Muscle of leg (tissue), 16 donors: ENCODE measurements at places on chromosomes 3 and 15. TPM values are rescaled to one million over a fixed set of nuclear protein-coding genes. Genes with fewer than 3 reads are reported as not detected.
A peak's percentile ranks its signal among the peaks of the same experiment; 100 is the strongest.

DNA sequence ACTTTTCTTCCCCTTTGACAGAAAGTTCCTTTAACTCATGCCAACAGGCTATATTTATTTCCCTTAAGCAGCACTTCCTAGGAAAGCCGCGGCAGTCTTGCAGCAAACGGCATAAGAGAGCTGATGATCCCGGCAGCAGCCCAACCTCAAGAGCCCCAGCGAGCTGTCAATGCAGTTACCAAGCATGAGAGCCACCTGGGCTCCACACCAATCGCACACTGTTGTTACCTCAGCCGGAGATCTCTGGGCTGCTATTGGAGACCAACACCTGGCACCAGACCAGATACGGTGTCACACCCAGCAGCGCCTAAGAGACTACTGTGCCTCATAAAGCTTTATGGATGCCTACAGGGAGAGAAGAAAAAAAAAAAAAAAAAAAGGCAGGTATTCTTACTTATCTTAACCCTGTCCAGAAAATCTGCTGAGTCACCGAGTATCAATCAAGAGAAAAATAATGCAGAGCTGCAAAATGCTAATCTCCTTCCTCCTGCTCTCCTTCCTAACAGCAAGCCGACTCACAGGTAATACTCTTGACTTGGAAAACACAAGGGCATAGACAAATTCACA is 11.7 kb downstream of the ABCC5 start:
- peak; percentile 67 for DNase-seq

GRCh38 chr3:100754563-100755334 is 45.5 kb downstream of the TFG start:
- DNase-seq, result peak; percentile 26

DNA sequence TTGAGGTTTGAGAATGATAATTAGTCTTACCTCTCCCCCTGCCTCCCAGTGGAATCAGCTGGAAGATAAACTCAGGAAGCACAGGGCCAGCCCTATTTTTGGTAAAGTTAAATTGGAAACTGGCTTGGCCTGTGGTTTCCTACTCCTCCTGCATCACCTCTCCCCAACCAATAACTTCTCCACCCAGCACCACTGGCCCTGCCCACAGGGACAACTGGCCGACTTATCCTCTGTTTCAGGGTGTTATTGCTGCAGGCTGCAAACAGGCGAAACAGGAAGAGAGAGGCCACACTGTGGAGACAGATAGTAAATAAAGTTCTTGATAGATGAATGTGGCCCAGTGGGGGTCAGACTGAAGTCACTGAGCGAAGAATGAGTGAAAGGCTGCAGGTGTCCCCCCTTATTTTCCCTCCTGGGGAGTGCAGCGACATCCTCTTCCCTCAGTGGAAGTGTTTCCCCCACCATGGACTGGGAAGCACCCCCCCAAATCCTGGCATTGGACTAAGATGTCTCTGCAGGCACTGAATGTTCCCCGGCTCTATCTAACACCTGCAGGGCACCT is 47.1 kb downstream of the PDIA5 start:
- DNase-seq, result no peak

DNA sequence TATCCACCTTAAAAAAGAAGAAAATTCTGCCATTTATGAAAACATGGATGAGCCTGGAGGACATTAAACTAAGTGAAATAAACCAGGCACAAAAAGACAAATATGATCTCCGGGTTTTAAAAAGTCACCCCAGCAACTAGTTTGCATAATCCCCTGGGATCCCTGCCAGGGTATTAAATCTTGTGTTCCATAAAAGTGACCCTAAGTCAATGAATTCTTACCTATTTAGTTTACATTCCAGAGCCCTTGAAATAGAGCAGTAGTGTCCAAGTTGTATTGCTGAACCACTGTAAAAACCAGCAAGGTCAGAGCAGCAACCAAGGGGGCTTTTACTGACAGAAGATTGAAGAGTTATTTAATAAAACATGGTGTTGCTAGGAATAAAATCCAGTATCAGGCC is 716.8 kb upstream of the BCHE start:
- DNase-seq, result no peak

GRCh38 chr3:120636795-120637401 is 40.8 kb downstream of the NDUFB4 start:
- no peak for DNase-seq

DNA sequence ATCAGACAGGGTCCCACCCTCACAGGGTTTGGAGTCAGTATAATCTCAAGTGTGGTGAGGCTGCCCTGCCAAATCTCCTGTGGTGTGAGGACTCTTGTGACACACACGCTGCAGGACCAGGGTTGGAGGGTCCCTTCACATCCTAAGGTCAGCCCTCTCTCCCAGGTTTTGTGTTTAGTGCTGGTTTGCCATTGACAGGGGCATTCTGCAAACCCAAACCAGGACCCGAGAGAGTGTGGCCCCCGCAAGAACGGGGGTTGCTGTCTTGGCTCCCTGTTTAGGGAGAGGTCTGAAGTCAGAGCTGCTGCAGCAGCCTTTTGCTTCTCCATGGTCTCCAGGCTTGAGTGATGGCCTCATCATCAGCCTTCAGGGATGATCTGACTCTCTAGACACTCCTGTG is 14.7 kb downstream of the FAM107A start:
- no peak for DNase-seq

DNA sequence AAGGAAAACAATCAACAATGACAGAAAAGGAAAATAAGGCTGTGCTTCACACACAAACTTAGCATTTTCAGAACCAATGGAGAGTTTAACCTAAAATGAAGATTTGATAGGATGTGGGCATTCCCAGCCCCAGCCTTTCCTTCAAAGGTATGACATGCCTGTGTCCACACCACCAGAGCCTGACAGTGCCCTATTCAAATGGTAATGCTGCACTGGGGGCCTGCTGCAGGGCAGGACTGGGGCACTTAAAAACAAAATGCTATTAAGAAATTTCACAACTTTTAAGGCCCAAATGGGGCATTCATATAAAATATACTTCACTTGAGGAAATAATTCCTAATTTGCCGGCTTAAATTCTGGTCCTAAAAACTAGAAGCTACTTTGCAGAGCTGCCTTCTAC is 30.9 kb upstream of the TKT start:
- DNase-seq, result no peak

DNA sequence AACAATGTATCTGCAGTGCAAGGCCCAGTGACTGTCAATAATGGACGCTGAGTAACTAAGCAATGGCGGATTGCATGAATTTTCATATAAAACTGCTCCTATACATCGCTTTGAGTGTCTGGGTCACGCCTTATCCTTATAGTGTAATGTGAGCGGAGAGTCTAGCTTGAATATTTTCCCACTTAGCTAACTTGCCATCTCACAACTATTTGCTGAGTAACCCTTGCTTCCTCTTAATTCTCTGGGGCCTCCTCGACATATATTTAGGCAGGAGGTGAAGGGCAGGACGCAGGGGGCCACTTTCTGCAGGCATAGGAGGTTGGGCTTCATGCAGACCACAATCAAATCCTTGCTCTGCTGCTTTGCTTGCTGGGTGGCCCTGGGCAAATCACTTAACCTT is 24.0 kb downstream of the ST8SIA2 start:
- no peak for DNase-seq

DNA sequence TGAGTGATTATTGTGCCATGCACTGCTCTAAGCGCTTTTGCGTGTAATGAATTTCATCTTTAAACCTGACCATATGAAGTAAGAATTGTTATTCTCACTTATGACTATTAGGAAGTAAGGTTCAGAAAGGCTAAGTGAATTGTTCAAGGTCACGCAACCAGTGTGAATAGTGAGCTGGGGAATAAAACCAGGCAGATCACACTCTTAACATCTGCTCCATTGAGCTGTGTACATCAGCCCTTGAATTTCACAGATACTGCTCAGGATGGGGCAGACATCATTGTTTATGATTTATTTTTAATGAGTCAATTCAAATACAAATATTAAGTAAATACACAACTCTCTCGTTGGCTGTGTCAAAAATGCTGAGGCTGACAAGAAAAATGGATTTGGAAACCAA is 184.5 kb downstream of the FNDC3B start:
- no peak for DNase-seq

DNA sequence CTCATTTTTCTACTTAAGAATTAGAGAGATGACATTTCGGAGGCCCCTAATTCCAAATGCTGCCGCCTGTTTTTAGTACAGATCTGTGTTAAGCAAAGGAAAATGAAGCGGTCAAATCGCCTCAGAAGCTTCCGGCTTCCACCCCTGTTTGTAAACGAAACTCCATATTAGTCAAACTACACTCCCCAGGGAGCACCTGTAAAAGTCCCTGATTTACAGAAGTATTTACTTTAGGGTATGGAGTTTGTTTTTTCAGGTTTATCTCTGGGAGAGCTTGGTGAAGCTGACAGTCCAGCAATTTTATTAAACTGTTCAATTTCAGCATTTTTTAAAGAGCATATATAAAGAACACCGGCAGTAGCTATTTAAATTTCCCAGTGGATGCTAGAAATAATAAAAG is 319.8 kb downstream of the FHIT start:
- DNase-seq, result no peak

DNA sequence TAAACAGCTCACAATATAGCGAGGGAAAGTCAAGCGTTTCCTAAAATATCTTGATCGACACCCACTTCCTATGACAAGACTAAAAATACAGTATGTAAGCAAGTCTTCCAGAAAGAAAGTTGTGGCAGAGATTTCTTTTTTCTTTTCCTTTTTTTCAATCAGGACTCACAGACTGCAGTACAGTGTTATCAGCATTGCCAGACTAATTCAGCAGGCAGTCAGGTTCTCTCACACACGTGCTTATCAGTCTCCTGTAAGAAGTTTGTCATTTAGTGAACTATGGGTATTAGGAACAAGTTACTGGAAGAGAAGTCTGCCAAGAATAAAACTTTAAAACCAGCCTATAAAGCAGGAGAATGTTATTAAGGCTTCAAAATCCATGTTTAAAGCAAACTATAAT is 32.8 kb upstream of the ZNF385D start:
- DNase-seq, result no peak

DNA sequence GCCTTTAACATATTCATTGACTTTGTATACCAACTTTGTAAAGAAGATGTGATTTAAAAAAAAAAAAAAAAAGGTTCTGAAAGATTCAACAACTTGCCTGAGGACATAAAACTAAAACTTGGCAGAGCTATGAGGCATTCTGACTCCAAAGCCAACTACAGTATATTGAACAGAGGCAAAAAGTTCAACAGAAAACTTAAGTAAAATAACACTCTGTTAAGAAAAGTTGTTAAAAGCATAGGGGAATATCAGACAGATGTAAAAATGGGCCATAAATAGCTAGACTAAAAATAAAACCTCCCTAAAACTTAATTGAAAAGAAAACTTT is 23.4 kb downstream of the GOLIM4 start:
- DNase-seq, result peak; percentile 83

DNA sequence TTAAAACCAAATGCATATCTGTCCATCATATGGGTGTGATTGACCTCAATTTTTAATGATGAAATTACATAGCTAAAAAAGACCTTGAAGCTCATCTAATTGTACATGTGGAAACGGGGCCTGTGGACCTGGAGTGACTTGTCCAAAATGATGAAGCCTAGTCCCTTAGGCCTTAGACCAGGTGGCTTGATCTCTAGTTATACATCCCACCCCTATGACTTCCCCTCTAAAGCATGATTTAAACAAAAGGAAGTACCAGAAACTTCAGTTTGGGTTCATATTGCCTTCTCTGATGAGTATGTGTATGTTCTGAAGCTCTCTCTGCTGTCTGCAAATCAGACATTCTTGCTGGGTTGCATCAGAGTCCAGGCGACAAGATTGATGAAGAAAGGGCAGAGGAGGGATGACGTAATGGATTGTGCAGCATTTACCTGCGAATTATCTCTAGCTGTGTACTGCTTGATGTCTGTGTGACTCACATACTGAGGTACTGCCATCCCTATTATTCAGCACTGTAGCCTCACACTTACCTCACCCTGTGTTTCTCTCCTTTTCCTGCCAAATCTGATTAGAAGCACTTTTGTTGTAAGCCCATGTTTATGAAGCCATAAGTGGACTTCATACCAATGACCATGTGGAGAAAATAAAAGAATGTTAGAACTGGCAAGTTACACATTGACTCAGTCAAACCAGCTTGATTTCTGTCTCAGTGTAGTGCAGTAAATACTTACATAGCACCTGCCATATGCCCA is 111.5 kb downstream of the FILIP1L start:
- DNase-seq, result peak; percentile 22

The ATP13A4 gene
- total RNA-seq, result 0.62 TPM

The ITPKA gene
- 0.35 TPM for total RNA-seq

The FHIT gene
- 5.1 TPM for total RNA-seq

The GOLIM4 gene
- 34.1 TPM for total RNA-seq
